ENCODE measurements at places on chromosomes 2 and 18.

- no peaks in the 10 kb centered on the region for H3K27me3 ChIP-seq
- no peaks in the 10 kb centered on the region for H3K36me3 ChIP-seq
- H3K4me3 ChIP-seq = no peak overlapping the region
Observed at GRCh38 chr2:142307086-142307485, 176.3 kb upstream of the LRP1B start.

GRCh38 chr2:96680561-96681141 is 38.1 kb downstream of the FER1L5 start:
- no peak overlapping the region for H3K4me3 ChIP-seq
- H3K27me3 ChIP-seq = peaks cover 20% of the 10 kb centered on the region
- H3K36me3 ChIP-seq = no peaks in the 10 kb centered on the region

- H3K4me1 ChIP-seq = peaks cover 14% of the 10 kb centered on the region
- H3K4me3 ChIP-seq = peak overlapping the region; percentile 57
- peak overlapping the region; percentile 1 for H3K27ac ChIP-seq
- DNase-seq = no peak
- peaks cover 5% of the 10 kb centered on the region for H3K36me3 ChIP-seq
Observed at GRCh38 chr2:55408918-55409868, 10.5 kb downstream of the CCDC88A start.

DNA sequence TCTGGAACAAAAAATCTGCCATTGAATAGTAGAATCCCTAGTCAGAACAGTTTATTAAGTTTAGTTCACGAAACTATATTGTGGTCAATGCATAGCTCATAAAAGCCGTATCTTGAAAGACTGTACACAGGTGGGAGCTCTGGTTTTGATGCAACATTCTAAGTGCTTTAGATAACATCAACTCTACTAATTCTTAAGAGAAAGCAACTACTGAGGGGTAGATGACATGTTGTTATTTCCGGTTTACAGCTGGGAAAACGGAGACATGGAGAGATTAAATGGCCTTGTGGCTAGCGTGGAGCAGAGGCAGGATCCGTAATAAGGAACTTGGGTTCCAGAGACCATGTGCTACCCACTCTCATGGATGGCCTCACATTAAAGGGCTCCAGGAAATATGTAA is 4.2 kb upstream of the ITGA6 start:
- no peak for DNase-seq
- H3K27me3 ChIP-seq = peaks cover 37% of the 10 kb centered on the region
- H3K4me1 ChIP-seq = peaks cover 7% of the 10 kb centered on the region
- H3K36me3 ChIP-seq = no peaks in the 10 kb centered on the region
- H3K27ac ChIP-seq = no peak overlapping the region
- H3K4me3 ChIP-seq = no peak overlapping the region

- DNase-seq = peak; percentile 49
- peak overlapping the region; percentile 11 for H3K4me3 ChIP-seq
- H3K36me3 ChIP-seq = no peaks in the 10 kb centered on the region
- H3K4me1 ChIP-seq = peaks cover 24% of the 10 kb centered on the region
- no peaks in the 10 kb centered on the region for H3K27me3 ChIP-seq
- H3K27ac ChIP-seq = peak overlapping the region; percentile 95
Observed at GRCh38 chr18:35158728-35159450, 81.9 kb upstream of the ZNF397 start.

DNA sequence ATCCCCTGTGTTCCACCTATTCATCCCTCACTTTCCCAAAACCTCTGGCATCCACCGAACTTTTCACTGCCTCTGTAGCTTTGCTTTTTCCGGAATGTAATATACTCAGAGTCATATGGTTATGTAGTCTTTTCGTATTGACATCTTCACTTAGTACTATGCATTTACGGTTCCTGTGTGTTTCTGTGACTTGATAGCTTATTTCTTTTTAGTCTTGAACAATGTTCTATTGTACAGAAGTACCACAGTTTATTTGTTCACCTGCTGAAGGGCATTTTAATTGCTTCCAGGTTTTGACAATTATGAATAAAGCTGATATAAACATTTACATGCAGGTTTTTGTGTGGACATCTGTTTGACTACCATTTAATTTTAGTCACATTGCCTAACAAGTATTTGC is 154.7 kb upstream of the DOK6 start:
- DNase-seq = no peak
- H3K27ac ChIP-seq = no peak overlapping the region
- no peak overlapping the region for H3K4me3 ChIP-seq
- H3K27me3 ChIP-seq = no peaks in the 10 kb centered on the region
- no peaks in the 10 kb centered on the region for H3K36me3 ChIP-seq
- no peaks in the 10 kb centered on the region for H3K4me1 ChIP-seq

Measured in stimulated activated naive B cell treated with anti-CD40 and anti-IgM and Interleukin-4, amounts not matched to agents 10 μg/mL and 1 μg/mL and 100 μg/mL, for 72 hours (primary cell).